ENCODE measurements at places on chromosomes 6 and 20.

DNA sequence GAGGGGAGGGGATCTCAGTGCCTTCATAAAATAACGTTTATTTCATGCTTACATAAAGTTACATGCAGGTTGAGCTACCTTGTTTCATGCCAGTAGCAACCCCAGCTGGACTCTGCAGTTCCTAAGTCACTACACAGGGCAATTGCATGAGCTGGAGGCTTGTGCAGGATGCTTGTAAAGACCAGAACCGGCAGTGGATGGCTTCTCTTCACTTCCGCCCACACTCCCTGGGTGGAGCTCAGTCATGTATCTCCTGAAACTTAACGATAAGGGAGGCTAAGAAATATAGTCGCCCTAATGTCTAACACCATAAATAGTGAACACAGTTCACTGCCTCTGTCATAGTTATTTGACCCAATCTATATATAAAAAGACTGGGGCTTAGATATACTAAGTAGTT, 99.4 kb upstream of the RAB32 start:
- DNase-seq, result no peak

GRCh38 chr20:14477125-14477524, 139.7 kb upstream of the FLRT3 start:
- peak; percentile 15 for DNase-seq

GRCh38 chr20:33507461-33507860, 17.6 kb downstream of the CBFA2T2 start:
- no peak for DNase-seq

DNA sequence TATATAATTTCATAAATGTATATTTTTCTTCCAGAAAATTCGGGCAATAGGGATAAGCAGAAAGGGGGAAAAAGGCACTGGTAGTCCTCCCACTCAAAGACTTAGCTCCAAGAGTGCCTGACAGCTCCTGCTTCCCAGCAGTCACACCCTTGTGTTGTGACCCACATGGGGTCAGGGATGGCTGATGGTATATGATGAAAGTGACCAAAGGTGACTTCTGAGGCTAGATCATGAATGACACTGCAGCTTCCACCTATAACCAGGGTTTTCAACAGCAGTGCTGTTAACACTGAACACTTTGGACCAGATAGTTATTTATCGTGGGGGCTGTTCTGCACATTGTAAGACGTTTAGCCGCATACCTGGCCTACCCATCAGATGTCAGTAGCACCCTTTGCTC, 22.3 kb downstream of the FAM50B start:
- no peak for DNase-seq

- DNase-seq, result peak; percentile 95
Measured at GRCh38 chr6:159968295-159969203, at the start of gene IGF2R. Gene IGF2R, plus strand, starts transcription at chr6:159969082. Its CDS starts 165 bp downstream, at chr6:159969247.

DNA sequence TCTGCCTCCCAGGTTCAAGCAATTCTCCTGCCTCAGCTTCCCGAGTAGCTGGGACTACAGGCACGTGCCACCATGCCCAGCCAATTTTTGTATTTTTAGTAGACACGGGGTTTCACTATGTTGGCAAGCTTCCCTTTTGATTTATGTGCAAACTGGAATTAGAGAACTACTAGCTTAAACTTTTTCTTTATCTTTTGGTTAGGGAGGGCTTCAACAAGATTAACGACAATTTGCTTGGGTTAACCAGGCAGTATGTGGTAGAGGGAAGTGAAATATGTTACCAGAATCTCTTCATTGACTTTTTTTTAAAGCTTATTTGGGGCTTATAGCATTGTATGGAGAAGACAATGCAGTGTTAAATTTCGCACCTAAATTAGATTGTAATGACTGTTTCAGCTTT, 9.0 kb downstream of the MYO6 start:
- DNase-seq, result no peak

DNA sequence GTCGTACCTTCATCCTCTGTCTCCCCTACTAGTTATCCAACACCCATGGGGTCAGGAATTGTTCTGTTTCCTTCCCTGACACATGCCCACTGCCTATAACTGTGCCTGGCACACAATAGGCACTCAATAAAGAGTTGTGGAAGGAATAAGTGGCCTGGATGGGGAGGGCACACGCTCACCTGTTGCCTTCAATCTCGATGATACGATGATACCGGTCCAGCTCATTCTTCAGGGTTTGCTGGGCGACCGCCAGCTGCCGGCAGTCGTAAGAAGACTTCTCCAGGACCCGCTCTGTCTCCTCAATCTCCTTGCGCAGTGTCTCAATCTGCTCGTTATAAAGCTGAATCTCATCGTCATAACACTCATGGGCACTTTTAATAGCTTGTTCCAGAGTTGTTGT, 32.5 kb downstream of the BFSP1 start:
- no peak for DNase-seq

DNA sequence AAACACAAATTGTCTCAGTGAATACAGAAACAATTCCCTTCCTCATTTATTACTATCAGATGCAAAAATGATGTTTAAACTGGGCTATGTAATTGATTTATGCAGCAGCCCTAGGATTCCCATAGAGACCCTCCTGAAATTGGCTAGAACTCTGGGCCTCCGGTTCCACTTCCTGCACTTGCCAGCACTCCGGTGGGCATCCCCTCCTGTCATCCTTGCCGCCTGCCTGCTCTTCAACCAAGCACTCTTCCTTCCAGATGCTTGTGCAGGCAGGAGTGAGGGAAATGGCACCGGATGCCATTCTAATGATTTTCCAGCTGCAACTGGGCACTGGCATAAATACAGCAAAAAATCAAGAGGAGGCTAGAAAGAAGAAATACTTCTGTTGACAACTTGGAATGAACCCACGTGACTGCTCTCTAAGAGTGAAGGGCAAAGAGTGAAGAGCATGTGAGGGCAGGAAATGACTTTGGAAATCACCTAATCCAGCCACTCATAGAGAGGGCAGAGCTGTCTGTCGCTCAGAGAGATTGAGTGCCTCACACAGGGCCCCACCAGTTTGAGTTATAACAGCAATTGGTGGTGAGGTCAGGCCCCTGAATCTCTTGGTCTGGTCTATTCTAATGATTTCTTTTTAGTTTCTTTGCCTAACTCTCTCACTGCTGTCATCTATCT, 3.7 kb upstream of the NEDD9 start:
- DNase-seq, result no peak

GRCh38 chr6:113859349-113860180, 2.4 kb downstream of the MARCKS start:
- peak; percentile 44 for DNase-seq

DNA sequence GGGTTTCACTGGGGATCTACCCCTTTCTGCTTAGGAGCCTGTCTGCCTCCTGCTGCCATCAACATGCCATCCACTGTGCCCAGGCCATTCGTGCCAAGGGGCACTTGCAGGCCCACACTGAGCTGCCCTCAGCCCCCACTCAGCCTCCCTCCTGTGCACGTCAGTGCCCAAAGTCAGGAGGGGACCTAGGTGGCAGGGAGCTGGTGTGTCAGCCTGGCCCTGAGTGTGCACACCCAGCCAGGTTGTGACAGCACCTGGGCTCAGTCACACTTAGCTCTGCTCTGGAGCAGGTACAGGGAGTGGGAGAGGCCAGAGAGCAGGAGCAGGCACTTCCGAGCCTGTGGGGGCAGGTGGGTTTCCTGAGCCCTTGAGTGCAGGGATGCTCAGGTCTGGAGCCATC, 63.6 kb upstream of the SYNCRIP start:
- DNase-seq, result no peak

- DNase-seq, result no peak
Measured at GRCh38 chr20:2694519-2694918, 1.9 kb downstream of the EBF4 start.

GRCh38 chr6:23980965-23981364, 145.1 kb upstream of the NRSN1 start:
- DNase-seq, result no peak

DNA sequence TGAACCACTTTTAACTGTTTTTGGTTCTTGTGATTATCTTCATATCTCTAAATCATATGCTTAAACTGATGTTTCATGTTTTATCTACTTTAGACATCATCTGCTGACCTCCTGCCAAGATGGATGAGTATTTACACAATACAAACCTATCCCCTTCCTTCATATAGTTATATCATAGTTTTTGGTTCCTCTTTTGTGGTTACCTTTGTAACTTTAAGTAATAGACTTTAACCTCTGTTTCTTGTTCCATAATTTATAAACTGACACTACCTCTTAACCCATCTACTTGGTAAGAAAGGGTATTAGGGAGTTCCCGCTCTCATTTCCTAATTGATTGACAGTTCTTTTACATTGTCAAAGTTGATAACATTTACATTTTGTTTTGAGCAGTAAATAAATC, 11.9 kb downstream of the PCMT1 start:
- DNase-seq, result no peak

DNA sequence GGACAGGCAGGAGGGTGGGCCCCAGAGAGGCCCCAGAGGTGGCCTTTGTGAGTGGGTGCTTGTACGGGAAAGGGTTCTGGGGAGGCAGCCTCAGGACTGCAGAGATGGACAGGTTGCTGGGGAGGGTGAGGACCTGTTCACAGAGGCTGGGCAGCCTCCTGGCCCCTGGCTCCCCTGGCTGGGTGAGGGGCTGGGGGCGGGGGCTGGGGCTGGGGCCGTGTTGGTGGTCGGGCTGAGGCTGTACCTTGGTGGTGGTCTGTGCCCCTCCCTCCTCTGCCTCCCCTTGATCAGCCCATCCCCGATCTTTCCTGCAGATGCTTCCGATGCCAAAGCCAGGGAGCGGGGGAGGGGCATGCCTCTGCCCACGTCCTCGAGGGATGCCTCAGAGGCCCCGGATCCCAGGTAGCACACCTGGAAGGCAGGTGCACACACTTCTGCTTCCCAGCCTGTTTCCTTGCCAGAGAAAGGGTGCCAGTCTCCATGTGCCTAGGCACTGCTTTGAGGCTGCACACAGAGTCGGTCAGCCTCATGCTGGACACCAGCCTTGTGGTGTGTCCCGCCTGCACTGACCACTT, 4.8 kb downstream of the TCEA2 start:
- DNase-seq, result no peak

DNA sequence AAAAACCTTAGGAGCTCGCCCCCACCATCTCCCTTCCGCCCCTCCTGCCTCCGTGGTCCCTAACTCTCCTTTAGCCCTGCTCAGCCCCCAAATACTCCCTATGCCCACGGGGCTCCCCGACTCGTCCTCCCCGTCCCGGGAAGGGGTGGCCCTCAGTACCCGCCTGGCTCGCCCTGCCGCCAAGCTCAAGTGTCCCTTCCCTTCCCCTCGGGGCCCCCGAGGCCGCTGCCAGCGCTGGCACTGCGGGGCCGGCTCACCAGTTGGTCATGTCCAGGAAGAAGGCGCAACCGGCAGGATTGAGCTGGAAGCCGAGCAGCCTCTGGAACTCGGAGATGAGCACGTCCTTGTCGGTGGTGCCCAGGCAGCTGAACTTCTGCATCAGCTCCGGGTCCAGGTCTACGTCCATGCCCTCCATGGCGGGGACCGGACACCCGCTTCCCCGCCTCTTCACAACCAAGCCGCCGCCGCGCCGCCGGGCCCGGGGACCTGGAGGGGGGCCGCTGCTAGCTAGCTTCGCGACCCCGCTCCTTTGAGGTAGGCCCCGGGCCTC, 303 bp downstream of the ILRUN start:
- peak; percentile 83 for DNase-seq

DNA sequence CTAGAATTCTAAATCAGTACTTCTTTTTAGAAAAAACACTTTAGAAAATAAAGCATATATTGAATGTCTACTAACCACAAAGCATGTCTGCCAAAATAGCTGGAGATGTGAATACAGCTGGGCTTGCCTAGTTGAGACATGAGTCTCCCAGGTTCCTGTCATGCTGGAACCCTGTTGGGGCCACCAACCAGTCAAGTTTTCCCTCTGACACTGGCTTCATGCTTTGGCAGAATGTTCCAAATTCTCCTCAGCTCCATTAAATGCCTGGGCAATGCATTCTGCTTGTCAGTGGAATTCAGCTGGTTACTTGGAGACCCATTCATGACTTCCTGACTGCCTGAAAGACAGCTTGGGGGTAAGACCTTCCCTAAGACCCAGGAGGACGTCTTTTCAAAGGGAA, 87.2 kb downstream of the PRND start:
- DNase-seq, result no peak

DNA sequence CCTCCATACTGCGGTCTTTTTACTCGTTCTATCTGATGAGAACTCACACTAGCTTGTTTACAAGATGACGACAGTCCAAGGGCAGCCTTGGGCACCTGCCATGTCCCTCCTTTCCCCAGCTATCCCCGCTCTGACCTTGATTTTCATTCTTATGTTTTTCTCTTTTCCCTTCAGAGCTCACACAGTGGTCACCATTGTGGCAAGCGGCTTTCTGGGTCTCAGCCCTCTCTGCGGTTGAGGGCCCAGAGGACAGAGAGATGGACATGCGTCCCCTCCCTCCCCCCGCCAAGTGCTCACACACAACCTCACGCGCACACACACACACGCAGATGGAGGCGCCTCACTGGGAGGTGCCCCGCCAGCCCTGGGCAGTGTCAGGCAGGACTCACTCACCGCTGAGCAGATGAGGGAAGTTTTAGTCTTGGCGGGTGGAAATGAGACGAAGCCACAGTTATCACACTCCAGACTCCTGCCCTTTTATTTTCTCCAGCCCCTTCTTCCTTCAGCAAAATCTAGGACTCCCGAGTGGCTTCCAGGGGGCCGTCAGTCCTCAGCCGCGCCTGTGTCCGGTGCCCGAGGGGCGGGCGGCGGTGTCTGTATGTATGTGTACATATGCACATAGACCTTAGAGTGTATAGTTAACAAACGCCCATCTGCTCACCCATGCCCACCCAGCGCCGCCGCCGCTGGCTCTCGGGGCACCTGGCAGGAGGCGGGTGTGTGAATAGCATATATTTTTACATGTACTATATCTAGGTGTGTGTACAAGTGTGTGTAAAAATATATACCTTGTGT, 13.8 kb upstream of the MYL9 start:
- DNase-seq, result no peak

- no peak for DNase-seq
Measured at GRCh38 chr6:37407948-37408347, 25.1 kb upstream of the CMTR1 start.

DNA sequence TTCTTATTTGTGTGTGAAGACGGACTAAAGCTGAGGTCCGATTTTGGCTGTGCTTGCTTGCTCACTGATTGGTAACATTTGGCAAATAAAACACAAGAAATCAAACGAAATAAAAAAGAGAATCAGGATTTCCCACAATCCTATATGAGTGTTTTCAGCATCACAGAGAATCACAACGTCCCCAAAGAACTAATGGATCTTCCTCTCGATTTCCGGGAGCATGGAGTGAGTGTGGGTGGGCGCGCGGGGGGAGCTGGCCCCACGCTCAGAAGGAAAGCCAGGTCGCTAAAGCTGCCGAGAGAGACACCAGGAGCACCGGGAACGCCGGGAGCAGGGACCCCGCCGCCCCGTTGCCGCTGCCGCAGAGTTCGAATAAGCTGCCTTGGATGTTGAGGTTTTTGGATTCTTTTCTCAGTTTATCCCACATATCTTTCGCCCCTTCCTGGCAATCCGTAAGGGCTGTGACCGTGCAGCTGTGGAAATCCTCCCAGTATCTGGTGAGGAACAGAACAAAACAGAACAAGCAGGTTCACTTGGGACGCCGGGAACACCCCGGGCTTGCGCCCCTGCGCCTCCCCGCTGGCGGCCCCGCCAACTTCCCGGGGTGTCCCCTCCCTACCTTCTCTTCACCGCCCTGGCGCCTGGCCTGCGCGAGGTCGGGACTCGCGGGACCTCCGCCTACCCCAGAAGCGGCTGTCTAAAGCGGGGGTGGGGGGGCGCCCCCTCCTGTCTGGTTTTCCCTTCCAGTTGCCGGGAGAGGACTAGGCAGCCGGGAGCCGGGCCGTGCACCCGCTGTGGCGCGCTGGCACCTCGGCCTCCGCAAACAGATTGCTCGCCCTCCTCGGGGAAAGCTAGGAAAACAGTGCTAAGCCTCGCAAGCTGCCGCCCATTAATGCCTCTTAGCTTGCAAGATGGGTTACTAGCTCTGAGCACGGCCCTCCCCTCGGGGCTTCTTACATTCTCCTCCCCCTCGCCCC, 7.7 kb downstream of the NRN1 start:
- DNase-seq, result no peak

Measured in muscle of back (tissue), 13 donors.